Stimulated activated CD4-positive, alpha-beta T cell treated with anti-CD3 and anti-CD28 coated beads, TNF-alpha, amount 100 ng/mL, for 1 hour (primary cell): ENCODE measurements at places on chromosomes 6 and 20.

DNA sequence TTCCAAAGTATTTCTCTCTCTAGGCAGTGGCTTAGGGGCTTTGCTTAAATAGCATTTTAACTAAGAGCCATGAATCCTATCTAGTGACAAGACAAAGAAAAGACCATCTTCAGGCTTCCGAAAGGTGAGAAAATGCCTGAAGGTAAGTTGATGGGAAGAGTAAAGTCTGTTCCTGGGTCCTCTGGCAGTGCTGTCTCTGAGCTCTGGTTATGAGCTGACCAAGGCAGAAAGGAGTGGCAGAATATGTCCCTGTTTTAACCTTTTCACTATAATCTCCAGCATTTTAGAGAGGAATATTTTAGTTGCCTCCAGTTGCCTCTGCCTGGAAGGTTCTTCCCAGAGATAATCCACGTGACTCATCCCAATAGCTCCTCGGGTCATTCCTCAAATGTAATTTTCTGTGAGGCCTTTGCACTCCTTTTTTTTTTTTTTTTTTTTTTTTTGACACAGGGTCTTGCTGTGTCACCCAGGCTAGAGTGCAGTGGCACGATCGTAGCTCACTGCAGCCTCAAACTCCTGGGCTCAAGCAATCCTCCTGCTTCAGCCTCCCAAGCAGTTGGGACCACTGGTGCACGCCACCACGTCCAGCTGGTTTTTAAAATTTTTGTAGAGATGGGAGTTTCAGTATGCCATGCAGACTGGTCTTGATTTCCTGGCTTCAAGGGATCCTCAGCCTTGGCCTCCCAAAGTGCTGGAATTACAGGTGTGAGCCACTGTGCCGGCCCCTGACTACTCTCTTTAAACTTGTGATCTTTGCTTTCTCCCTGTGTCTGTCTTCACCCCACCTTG, 3.7 kb upstream of the ARMH2 start:
- DNase-seq: no peak

DNA sequence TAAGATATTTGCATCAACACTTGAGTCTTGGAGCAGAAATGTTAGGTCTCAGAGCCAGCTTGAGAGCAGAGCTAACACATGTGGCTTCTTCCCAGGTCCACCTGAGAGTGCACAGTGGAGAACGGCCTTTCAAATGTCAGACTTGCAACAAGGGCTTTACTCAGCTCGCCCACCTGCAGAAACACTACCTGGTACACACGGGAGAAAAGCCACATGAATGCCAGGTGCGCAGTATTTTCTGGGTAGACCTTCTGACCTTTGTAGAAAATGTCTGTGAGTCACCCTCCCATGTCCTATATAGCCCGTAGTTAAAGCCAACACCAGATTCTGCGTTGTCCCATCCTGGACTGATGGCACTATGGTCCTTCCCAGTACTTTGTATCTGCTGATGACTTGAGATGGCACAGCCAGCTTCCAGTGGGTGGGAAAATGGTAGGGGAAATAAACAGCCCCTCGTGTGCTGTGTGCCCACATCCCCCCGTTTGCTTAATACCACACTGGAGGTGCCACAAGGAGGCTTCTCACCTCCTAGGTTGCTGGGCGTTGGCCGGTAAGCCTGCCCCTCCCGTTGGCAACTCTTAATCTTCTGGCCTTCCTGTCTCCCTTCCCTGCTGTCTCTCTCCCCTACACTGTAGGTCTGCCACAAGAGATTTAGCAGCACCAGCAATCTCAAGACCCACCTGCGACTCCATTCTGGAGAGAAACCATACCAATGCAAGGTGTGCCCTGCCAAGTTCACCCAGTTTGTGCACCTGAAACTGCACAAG, 20.3 kb downstream of the PRDM1 start:
- no peak for DNase-seq

- no peak for DNase-seq
These were observed 3.5 kb upstream of the APOBEC2 start for GRCh38 chr6:41049521-41049920.

DNA sequence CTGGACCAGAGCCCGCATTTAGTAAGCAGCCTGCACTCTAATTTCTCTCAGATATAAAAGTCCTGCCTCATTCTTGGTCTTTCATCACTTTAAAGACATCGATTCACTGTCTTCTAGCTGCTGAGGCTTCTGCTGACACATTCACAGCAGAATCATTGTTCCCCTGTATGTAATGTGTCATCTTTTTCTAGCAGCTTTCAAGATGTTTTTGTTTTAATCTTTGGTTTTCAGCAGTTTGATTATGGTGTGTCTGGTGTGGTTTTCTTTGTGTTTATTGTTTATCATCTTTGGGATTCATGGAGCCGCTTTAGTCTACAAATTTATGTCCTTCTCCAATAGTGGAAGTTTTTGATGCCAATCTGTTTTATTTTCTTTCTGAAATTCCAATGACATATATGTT, 157.3 kb upstream of the STMND1 start:
- DNase-seq: no peak

GRCh38 chr6:73088138-73088813, 137.0 kb downstream of the KHDC1L start:
- DNase-seq: no peak

DNA sequence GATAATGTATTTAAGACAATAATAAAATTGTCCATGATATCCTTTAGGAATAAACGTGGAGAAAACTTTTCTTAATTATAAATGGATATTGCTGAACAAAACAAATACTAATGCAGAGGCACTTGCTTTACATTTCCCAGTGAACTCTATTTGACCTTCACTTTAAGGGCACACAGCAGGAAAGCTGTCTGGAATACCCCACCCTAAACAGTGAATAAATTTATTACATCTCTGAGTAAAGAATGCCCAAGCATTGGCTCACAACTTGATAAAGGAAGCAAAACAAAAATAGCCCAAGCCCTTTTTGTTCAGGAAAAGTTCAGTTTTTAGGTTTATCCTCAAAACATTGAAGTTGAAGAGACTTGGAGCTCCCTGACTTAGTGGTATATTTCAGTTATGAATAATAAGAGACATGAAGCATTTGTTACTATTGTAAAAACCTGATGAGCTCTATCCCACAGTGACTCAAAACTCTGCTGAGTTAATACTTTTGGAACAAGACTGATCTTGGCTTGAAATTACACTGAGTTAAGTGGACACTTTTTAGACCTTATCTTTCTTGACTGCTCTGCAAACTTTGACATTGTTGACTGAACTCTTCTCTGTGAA, 353.9 kb downstream of the BCKDHB start:
- no peak for DNase-seq

GRCh38 chr6:13538084-13538483, 36.3 kb upstream of the SIRT5 start:
- DNase-seq: no peak

- no peak for DNase-seq
These were observed 19.4 kb upstream of the VNN1 start for GRCh38 chr6:132733283-132733682.
